Germinal center (tissue), 1 donor: ENCODE measurements at places on chromosomes 5 and 9.

DNA sequence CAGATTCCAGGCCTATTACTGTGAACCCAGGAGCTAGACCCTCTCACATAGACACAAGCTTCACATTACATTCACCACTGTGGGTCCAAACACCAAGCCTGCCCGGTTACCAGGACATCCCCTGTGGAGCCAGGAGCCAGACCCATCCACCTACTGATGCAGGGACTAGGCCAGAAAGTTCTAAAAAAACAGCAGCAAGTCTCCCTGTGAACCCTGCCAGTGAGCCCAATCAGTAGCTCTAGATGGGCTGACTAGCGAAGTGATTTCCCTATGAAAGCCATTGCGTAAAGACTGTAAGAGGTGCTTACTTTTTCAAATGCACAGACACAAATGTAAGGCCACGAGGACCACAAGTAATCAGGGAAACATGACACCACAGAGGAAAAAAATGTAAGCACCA, 352.3 kb downstream of the TMEM161B start:
- DNase-seq = no peak

DNA sequence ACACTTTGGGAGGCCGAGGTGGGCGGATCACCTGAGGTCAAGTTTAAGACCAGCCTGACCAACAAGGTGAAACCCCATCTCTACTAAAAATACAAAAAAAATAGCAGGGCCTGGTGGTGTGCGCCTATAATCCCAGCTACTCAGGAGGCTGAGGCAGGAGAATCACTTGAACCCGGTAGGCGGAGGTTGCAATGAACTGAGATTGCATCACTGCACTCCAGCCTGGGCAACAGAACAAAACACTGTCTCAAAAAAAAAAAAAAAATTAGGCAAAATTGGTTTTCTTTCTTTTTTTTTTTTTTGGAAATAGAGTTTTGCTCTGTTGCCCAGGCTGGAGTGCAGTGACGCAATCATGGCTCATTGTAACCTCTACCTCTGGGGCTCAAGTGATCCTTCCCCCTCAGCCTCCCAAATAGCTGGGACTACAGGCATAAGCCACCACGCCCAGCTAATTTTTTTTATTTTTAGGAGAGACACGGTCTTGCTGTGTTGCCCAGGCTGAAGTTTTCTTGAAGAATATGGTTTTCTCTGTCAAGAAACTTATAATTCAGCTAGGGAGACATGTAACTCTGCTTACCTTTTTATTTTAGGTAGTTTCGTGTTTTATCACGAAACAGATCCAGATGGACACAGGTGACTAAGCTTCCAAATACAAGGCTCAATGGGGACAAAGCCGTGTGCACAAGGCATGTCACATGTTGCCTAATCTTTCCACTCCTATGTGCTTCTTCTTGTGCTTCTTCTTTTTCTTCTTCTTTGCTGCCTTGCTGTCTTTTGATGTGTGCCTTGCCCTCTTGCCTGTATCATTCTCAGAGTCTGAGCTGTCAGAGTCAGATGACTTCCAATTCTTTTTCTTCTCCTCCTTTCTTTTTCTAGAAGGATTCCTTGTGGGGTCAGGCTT, 14.3 kb downstream of the TTC1 start:
- DNase-seq = no peak

DNA sequence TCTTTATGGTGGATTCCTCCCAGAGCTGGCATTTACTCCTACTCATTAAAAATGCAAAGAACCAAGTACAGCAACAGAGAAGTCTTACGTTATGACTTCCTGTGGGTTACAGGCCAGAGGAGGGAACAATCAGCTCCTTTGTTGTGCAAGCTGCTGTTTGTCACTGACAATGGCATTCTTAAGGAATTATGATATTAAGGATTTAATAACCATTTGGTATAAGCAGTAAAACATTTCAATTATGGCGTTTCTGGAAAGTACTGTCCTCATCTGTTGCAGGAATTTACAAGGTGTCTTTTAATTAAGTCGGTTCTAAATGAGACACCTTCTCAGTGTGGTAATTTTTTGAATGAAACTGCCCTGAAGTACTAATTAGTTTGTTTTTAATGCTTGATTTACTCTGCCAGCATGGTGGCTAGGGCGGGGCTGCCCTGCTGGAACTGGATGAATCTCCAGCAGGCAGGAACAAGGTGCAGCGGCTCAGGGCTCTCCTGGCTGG, 49.1 kb upstream of the VDAC1 start:
- DNase-seq = no peak

DNA sequence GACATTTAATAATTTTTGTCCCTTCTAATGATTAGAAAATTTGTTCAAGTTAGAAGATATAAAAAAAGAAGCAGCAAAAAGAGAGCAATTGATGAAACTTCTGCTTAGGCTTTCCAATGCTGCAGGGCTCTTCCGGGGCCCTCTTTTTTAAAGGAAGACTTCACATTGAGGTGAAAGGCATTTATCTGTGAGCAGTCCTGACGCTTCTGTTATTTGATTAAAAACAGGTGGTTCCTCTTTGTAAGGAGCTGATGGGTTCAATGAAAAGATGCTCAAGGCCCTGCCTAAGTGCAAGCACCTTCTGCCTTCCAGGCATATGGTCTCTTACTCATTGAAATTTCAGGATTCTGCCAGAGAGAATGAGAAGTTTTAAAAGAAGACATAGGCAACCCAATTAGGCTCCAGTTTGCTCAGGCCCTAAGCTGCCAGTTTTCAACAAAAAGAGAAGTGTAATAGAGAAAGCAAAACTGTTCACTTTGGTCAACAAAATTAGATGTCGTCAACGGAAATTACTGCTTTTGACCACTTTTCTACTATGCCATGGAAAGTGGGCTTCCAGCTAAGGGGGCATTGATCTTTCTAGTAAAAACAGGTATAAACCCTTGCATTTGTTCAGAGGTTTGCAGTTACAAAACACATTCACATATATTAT, 100.2 kb downstream of the INSYN2B start:
- peak; percentile 14 for DNase-seq

DNA sequence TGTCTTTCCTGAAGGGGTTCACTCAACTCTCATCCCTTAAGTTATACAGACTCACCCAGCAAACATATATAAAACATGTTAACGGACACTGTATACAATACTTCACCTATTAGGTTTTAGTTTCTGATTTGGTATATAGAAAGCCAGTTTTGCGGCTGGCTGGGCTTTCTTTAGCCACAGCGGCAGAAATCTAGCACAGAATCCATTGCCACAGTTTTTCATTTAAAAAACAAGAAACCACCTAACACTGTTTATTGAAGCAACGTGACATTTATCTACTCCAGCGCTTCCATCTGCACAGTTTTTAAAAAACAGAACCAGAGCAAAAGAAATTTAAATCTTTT, 67.3 kb downstream of the SNX30 start:
- DNase-seq = no peak

DNA sequence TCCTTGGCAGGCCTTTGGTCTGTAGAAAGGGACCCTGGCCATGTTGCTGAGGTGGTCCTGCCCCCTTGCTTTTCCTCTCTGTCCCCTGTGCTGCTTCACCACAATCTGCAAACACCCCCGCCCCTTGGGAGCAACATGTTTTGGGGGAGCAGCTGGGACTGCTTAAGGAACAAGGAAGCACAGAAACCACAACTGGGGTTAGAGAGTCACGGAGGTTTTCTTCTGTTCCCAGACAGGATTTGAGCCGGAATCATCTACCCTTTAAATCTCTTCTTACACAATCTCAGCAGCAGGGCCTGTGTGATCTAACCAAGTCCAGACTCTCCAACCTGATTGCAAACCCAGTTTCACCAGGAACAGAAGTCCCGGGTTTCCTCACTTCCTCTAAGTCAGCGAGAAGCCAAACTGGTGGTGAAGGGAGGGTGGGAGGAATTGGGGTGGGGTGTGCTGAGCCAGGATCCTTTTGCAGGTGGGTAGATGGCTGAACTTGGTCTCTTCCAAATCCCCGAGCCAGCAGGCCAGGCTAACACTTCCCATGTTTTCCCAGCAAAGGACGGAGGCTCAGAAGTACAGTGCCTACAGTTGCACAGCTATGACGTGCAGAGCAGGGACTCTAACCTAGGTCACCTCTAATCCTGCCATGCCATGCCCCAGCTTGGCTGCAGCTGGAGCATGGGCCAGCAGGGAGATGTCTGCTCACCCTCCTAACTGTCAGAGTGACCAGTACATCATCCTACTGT, 25.0 kb downstream of the SH3PXD2B start:
- DNase-seq = no peak

DNA sequence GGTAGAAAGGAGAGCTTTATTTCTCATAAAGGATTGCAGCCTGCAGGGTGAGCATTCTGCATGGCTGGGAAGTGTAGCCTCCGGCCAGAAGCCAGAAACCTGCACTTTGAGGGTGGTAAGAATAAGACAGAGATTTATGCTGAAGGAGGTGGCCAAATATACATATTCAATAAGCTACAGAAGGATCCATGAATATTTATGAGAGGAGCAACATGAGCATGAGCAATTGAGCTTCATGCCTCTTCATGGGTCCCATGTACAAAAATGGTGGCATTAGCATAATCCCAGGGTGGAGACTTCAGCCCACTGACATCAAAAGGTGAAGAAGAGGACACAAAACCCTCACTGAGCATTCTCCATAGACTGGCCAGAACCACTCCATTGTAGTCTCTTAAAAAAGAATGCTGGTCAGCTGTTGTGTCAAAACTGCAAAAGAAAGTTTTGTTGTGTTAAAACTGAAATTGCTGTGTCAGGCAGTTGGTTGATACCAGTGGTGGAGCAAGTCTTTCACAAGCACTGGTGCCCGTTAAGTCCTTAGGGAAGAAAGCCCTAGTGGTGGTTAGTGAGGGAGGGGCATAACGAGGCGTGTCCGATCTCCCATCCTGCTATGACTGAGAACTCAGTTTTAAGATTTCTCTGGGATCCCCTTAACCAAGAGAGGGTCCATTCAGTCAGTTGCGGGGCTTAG, 160.8 kb upstream of the MAP1B start:
- DNase-seq = no peak

GRCh38 chr9:137083394-137084004, 3.3 kb upstream of the MAN1B1 start:
- DNase-seq = no peak

DNA sequence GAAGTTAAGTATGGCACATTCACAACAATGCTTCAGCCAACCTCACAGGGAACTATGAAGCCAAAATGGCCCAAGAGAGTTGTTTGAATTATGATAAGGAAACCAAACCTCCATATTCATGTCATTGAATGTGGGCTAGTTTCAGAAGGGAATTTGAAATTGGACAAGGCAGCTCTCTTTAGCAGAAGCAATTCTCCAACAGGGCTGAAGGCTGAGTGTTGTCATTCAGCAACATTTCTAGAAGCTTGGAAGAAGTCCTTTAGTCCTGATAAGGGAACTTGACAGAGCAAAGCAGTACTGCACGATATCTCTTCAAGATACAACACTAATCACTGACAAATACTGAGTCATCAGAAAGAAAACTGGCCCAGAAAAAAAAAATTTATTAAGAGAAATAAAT, 115.4 kb downstream of the SLC25A46 start:
- no peak for DNase-seq

DNA sequence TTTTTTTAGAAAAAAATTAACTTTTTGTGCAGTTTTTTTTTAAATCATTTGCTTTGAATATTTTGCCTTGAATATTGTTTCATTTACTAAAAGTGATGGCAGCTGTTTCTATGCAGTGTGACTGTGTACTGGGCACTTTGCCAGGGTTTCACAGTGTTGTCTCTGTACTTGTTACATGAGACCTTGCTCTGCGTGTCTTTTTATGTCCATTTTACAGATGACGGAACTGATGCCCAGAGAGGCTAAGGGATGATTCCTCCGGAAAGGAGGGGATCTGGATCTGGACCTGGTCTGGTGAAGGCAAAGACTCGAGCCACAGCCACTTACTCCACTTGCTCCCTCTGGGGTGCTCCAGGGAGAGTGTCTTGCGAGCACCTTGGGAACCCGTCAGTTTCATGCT, 124.8 kb upstream of the PTCH1 start:
- DNase-seq = no peak

DNA sequence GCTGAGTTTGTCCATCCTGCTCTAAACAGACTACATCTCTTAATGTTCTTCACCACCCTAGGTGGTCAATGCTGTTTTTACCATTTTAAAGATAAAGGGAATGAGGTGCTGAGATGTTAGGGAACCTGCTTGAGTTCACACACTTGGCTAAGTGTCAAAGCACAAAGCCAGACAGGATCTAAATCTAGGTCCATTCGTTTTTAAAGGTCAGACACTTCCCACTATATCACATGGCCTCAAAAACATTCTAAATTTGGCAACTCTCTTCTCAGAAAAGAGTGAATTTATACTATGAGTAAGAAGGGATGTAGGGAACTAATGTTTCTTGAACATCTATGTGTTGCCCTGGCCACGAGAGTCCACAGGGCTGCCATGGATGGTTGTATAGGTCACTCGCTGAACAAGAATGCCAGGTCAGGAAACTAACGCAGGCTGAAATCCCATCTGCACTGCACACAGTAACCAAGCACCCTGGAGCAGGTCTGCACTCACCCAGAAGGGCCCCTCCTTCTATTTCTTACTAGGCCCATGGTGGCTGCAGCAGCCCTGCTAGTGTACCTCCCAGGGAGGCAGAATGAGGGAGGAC, 213.0 kb downstream of the SPOCK1 start:
- DNase-seq = no peak

DNA sequence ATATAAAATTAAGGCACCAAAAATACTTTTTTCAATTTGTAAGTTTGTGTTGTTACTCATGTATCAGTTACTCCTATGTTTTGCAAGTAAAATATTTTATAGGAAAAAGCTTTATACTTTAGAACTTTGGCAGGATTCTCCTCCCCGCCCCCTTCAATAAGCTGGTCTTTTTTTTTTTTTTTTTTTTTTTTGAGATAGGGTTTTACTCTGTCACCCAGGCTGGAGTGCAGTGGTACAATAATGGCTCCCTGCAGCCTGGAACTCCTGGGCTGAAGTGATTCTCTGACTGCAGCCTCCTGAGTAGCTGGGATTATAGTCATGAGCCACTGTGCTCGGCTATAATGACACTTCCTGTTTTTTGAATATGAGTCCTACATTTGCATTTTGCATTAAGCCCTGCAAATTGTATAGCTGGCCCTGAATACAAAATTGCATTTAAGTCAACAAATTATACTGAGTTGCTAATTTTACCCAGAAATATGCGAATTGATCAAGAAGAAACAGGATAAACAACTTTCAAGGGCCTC, 192.9 kb downstream of the PIK3R1 start:
- DNase-seq = no peak

DNA sequence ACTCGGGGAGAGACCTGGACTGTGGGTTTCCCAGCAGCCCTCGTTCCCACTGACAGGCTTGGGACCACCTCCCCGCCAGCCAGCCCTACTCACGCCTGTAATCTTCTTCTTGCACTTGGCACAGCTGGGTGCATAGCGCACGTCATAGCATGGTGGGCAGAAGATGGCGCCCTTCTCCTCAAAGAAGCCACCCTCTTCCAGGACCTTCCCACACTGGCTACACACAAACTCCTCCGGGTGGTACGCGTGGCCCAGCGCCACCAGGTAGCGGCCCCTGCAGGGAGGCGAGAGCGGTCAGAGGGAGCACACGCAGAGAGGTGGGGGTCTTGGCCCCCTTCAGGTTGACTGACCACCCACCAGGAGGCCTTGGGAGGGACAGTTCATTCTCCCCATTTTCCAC, 9.4 kb downstream of the PDLIM7 start:
- no peak for DNase-seq

- DNase-seq = no peak
These were observed 309.4 kb downstream of the PARP8 start for GRCh38 chr5:50975840-50976239.
